ENCODE measurements at places on chromosomes 3 and 15. TPM values are rescaled to one million over a fixed set of nuclear protein-coding genes. Genes with fewer than 3 reads are reported as not detected.

The ISG20 gene
- total RNA-seq: 206 TPM

The RLBP1 gene
- not detected for total RNA-seq

The TMEM158 gene
- 0.54 TPM for total RNA-seq

The SEMA5B gene
- not detected for total RNA-seq

The TM4SF1 gene
- total RNA-seq: not detected

The STAG1 gene
- 40.9 TPM for total RNA-seq

The GREM1 gene
- total RNA-seq: not detected

The ALDH1A3 gene
- not detected for total RNA-seq

The CACNA1D gene
- 0.15 TPM for total RNA-seq

The KBTBD8 gene
- 8.3 TPM for total RNA-seq

The ZPLD1 gene
- not detected for total RNA-seq

The PTH1R gene
- not detected for total RNA-seq

The RBPMS2 gene
- 0.10 TPM for total RNA-seq

The CLSTN2 gene
- total RNA-seq: not detected

The C3orf22 gene
- total RNA-seq: not detected

The TEX55 gene
- total RNA-seq: not detected

The ITIH1 gene
- not detected for total RNA-seq

The LOXL1 gene
- 3.5 TPM for total RNA-seq

The ZKSCAN7 gene
- 0.50 TPM for total RNA-seq

The ARPP21 gene
- not detected for total RNA-seq

The GUCA1C gene
- total RNA-seq: not detected

Measured in activated CD4-positive, alpha-beta T cell treated with anti-CD3 and anti-CD28 coated beads, Interleukin-2, amount 10 ng/mL, durations not matched to agents 7 days and 5 days (primary cell).